ENCODE measurements at places on chromosomes 11 and 22.

DNA sequence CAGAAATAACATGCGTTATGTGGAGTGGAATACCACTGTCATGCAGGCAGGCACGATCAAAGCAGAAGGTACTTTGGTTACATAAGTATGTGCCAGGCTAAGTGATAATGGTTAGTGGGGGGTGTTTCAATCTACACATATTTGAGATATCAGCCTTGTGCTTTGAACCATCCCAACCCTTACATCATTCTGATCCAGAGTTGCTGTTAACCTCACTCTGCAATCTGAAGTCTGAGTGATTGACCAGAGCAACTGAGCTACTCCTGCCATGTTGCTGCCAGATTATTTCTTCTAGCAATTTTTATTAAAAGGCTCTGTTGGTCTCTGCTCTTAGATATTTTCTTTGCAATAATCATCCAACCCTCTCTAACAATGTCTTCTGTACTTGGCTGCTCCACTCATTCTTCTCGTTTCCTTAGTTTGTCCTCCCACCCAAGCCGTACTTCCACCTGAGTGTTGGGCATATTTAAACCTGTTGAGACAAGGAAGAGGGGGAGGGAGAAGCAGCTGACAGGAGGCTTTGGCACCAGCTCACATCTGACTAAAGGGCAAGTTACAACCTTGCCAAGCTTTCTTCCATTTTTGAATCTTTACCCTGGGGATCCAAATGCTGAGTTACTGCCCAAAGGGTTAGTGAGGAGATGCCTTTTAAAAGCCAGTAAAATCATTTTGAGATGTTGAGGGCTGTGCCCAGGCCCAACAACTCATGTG lies 114.1 kb upstream of the SESN3 start:
- no peak for DNase-seq

DNA sequence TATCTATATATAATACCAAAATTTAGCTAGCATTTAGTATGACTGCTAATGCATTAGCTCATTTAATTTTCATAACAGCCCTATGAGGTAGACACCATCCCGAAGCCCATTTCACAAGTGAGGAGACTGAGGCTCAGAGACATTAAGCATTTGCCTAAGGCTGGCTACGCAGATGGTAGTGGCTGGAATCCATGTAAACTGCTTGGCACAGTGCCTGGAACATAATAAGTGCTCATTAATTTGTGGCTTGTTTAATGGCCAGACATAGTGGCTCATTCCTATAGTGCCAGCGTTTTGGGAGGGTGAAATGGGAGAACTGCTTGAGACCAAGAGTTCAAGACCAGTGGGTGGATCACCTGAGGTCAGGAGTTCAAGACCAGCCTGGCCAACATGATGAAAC lies 17.8 kb upstream of the TP53I11 start:
- no peak for DNase-seq

GRCh38 chr11:100105982-100106358 lies 581.1 kb upstream of the ARHGAP42 start:
- DNase-seq: no peak

- no peak for DNase-seq
Observed at GRCh38 chr22:38951734-38952133, 5.7 kb upstream of the APOBEC3A start.

GRCh38 chr22:22721681-22722354 lies 77.4 kb downstream of the GGTLC2 start:
- peak; percentile 84 for DNase-seq

- no peak for DNase-seq
Observed at GRCh38 chr22:37664249-37665101, 6.0 kb downstream of the PDXP start.

DNA sequence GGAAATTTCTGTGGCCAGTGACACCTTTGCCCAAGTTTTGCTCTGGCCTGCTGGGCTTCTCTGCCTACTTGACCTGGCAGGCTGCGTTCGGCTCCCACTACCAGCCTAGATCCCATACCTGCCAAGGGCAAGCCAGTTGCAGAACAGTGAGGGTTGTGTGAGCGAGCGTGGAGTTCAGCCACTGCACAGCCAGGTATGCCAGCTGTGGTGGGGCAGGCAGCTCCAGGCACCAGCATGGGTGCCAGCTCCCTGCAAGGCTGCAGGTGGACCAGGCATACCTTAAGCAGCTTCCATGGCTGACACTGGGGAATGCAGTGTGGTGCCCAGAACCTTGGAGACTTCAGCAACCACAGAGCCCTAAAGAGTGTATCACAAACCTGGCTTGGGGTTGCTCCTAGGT lies 133.5 kb downstream of the LDLRAD3 start:
- DNase-seq: no peak

DNA sequence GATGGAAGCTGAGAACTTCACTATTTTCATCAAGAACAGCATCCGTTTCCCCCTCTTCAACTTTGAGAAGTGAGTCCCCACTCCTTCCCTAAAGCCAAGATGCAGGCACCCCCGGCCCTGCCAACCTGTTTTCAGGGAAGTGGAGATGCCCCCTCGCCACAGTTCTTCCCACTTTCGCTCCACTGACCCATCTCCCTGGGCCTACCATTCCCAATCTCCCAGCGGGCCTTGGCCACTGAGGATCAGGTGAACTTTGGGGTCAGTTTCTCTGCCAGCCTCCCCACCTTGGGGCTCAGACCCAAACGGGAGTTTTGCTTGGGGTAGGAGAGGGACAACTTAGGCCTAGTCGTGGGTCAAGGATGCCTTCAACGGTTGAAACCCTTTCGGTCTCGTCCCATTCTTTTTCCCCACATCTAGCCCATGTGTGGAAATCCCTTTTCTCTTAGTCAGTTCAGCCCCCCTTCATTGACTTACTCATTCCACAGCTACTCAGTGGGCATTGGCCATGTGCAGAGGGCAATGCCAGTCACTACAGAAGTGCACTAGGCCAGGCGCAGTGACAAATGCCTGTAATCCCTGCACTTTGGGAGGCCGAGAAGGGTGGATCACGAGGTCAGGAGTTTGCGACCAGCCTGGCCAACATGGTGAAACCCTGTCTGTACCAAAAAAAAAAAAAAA lies 10.6 kb downstream of the P2RX3 start:
- no peak for DNase-seq

DNA sequence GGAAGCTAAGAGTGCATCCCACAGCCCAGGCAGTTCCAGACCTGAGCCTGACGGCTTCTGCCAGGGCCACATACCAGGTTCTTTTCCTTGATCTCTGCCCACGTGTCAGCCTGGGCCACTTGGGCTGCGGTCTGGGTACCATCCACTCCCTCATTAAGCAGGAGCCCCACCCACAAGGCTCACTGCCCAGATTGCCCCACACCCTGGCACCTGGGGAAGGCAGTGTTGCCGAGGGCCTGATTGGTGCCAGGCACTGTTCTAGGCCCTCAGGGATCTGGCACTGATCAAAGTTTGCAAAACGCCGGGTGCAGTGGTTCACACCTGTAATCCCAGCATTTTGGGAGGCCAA lies 15.4 kb downstream of the GGA1 start:
- no peak for DNase-seq

DNA sequence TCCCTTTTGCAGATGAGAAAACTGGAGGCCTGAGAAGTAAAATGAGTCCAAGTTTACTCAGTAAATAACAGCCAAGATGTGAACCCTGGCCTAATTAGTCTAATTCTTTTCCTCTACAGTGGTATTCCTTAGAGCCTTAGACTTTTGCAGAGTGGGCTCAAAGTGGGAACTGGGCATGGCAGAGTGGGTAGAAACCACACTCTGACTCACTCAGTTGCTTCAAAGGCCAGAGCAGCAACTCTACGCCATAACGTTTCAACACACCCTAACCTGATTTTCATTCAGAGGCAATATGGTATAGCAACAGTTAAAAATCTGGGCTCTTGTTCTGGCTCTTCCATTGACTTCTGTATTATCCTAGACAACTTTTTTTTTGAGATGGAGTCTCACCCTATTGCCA lies 2.8 kb downstream of the THRSP start:
- no peak for DNase-seq

DNA sequence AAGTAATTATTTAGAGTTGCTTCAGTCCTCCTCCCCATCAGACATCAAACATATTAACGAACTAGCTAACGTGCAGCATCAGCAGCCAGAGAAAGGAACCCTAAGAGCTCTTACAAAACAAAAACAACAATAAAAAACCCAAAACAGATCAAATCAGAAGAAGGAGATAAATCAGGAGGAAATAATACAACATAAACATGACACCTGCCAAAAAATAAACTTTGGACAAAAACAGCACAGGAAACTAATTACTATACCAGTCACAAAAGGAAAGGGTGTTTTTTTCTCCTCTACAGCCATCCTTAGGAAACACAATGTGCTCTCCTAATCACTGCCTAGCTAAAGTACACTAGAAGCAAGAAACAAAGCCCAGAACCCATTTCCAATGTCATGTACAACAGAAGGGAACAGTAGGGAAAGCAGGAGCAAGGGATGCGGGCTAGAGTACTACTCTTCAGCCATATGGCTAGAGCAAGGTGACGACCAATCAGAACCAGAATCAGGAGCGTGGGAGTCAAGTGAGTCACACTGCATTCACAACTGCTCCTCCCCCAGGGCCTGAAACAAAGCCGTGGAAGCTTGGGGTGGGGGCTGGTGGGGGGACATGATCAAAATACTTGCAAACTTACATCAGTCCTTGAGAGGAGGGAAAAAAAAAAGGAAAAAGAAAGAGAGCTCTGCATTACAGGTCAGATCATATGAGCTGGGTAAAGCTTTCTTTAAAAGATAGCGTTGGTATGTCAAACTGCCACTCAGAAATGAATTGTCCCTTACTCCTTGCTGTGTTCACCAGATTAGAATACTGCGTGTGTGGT lies 60.4 kb downstream of the LARGE2 start:
- DNase-seq: peak; percentile 64

GRCh38 chr22:36701965-36702621 lies 1.5 kb downstream of the CACNG2 start:
- no peak for DNase-seq

- no peak for DNase-seq
Observed at GRCh38 chr11:118605116-118605867, 2.1 kb upstream of the PHLDB1 start.

DNA sequence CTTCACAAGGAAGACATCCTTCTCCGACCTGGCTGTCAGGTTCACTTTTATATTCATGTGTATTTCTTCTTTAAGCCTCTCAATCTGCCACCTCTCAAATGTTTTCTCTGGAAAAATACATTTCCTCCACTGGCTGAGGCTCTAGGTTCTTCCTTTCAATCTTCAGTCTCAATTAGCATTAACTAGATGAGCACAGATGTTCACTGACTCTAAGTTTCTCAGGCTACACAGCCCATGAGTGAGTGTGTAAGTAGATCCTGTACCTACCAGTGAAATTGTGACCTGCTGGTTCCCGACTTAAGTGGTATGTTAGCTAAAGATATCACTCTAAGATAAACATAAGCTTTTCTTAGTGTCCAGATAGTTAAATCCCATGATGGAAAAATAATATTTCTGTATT lies 206.9 kb downstream of the ADAMTS15 start:
- DNase-seq: no peak

GRCh38 chr22:39527481-39527961 lies 5.0 kb downstream of the RPS19BP1 start:
- no peak for DNase-seq

- peak; percentile 91 for DNase-seq
Observed at GRCh38 chr11:18720808-18721560, 5.0 kb downstream of the IGSF22 start.

- no peak for DNase-seq
Observed at GRCh38 chr11:65491614-65492386, 7.0 kb upstream of the MALAT1 start.

DNA sequence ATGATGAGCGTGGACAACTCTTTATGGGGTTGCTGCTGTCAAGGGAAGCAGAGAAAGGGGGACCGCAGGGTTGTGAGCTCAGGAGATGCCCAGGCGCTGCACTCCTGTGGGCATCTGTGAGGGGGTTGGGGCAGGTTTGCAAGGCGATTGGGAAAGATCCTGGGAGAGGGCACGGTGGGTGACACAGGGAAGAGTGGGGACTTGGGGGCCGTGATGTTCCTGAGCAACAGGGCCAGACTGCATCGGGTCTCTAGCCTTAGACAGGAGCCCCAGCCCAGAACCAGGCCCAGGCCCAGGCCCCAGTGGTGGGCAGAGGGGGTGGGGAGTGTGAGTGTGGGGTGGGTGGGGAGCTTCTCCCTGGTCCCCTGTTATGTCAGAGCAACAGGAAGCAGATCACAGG lies 38.3 kb downstream of the CSF2RB start:
- no peak for DNase-seq

DNA sequence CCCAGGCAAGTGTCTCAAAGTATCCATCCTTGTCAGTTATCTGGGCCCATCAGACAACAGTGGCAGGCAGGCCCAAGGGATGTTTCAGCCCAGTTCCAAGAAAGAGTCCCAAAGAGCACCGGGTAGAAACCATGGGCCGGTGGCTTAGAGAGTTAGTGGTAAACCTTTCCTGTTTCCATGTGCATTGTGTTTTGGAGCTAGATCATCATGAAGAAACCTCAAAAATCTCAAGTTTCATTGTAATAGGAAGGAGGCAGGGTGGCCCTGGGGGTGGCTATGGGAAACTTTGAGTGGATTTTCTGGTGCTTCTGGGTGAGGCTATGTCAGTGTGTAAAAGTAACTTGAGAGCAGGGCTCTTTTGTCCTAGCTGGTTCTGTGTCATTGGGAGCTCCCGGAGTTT lies 68.1 kb downstream of the UBASH3B start:
- no peak for DNase-seq

- no peak for DNase-seq
Observed at GRCh38 chr11:126232683-126233082, 21.1 kb downstream of the FAM118B start.

GRCh38 chr11:10590218-10590915 lies 21.9 kb upstream of the LYVE1 start:
- no peak for DNase-seq

DNA sequence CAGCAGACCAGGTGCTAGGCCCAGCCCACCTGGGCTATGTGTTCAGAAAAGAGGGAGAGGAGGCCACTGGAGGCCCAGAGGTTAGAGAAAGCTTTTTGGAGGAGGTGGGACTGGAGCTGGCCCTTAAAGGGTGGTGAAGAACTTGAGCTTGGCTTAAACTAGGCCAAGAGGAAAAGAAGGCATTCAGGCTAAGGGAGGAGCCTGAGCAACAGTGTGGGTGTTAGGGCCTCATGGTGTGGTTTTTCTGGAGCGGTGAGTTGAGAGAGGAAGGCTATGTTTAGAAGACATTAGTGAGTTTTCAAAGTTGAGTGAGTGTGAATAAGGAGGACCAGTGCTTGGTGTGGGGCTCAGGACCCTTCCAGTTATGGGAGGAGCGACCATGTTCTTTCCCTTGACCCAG lies 6.2 kb downstream of the TAF6L start:
- no peak for DNase-seq

DNA sequence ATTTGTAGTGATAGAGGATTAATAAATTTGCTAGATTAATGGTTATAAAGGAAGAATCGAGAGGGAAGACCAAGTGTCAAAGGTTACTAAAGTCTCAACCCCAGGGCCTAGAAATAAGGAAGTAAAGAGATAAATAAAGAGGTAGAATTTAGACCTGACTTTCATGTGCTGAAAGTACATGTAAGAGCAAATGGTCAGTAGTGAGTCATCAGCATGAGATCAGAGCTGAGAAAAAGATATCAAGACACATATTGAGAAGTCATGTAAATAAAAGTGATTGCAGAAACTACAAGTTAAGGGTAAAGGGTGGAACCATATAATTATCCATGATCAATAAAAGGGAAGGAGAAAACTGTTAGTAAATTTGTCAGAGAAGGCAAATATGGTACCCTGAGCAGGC lies 1.4 kb upstream of the OR8B8 start:
- DNase-seq: no peak

Data from activated CD8-positive, alpha-beta memory T cell treated with anti-CD3 and anti-CD28 coated beads for 24 hours (primary cell).